T-helper 9 cell (primary cell): ENCODE measurements at places on chromosomes 11 and 22.

- no peak for DNase-seq
Observed at GRCh38 chr11:114432893-114433292, 6.4 kb upstream of the REXO2 start.

- DNase-seq, result no peak
Observed at GRCh38 chr22:46941968-46942798, 179.7 kb downstream of the TBC1D22A start.

- DNase-seq, result no peak
Observed at GRCh38 chr22:43689356-43689755, 122.7 kb downstream of the EFCAB6 start.

DNA sequence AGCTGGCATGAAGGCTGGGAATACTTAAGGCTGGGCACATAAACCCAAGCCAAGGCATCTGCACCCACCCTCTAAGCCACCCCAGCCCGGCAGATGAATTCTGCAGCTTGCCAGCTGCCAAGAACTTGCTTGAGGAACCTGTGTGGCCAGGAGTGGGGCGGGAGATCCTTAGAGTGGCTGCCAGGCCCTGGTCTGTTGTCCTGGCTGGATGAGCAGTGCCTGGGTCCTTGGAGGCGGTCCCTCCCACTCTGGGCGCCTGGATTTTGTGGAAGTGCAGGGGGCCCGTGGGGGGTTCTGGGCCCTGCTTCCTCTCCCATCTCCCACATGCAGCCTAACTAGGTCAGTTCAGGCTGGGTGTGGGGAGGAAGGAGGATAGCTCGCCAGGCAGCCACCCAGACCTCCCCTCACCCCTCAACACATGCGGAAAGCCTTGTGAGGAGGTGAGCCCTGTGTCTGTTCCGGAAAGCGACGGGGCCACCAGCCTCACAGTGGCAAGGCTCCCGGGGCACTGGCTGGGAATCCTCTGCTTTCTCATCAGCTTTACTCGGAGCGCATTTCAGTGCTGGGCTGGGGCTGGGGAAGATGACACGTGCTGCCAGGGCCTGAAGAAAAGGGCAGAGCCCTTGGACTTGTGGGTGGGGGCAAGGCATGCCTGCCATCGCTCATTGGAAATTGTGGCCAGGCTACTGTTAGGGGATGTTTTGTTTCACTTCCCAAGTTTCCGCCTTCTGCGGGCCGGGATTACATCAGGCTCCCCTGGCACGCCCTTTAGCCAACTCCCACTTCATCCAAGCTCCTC is 8.4 kb downstream of the DAGLA start:
- no peak for DNase-seq

GRCh38 chr11:33620423-33621171 is 80.0 kb downstream of the C11orf91 start:
- DNase-seq, result no peak

DNA sequence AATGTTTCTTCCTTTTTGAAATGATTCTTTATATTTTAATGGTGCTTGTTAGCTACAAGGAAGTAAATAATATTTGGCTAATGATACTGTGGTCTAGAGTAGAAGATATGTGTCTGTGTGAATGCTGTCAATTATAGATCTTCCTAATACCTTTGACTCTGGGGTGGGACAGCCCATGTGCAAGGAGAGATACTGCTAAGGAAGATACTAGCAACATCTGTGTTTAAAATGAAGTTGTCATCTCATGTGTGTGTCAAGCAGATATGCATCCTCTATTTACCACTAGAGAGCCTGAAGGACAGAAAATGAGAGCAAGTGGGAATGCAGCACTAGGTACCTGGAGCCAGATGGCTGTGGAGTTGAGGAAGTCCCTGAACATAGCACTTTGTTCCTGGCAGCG is 34.1 kb downstream of the PPME1 start:
- no peak for DNase-seq

- DNase-seq, result no peak
Observed at GRCh38 chr11:102794382-102794781, 3.6 kb downstream of the MMP1 start.

DNA sequence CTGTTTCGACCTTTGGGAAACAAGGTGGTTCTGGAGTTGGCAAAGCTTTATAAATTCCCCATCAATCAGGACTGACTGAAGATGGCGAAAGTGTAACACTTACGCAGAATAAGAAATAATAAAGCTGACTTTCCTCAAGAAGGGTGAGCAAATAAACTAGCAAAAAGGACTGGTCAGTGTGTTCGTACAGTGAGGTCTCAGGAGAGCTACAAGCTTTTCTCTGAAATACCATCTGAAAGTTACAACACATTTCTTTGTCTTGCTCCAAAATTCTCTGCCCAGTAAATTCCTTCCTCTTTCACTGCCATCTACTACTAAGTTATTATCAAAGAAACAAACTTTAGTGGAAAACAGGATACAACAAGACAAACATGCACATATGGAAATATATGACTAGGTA is 13.4 kb downstream of the PITPNB start:
- no peak for DNase-seq

- DNase-seq, result no peak
Observed at GRCh38 chr11:63931045-63931444, 7.8 kb upstream of the NAA40 start.

DNA sequence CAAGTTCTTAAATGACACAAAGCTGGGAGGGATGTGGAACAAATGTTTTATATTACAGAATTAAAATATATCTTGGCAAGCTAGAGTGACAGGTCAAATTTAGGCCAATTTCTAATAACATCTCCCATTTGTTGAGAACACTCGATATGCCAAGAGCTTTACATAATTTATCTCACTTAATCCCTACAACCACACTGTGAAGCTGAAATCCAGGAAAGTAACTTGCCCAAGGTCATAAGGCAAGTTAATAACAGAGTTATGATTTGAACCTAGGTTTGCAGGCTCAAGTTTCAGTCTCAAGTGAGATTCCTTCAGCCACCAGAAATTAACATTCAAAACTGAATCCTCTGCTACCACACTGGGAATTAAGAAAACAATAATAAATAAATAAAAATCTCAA is 38.3 kb downstream of the RAB30 start:
- DNase-seq, result no peak

- no peak for DNase-seq
Observed at GRCh38 chr22:23204541-23205157, 24.3 kb downstream of the BCR start.

- no peak for DNase-seq
Observed at GRCh38 chr11:17972987-17973386, 39.9 kb downstream of the SERGEF start.

DNA sequence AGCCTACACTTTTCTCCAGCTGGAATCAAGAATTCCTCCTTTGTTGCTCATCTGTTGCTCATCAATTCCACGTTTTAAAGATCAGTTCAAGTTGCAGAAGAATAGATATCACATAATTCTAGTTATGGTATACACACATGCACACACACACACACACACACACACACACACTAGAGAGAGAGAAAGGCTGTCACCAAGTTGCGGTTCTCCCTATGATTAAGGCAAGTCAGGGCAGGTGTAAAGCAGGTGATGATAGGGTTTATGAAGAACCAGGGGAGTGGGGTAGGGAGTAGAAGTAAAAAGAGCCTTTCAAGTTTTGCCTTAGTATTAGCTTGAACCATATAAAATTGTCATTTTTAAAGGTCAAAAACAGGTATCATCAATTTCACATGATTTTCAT is 31.7 kb upstream of the TMPRSS4 start:
- no peak for DNase-seq

DNA sequence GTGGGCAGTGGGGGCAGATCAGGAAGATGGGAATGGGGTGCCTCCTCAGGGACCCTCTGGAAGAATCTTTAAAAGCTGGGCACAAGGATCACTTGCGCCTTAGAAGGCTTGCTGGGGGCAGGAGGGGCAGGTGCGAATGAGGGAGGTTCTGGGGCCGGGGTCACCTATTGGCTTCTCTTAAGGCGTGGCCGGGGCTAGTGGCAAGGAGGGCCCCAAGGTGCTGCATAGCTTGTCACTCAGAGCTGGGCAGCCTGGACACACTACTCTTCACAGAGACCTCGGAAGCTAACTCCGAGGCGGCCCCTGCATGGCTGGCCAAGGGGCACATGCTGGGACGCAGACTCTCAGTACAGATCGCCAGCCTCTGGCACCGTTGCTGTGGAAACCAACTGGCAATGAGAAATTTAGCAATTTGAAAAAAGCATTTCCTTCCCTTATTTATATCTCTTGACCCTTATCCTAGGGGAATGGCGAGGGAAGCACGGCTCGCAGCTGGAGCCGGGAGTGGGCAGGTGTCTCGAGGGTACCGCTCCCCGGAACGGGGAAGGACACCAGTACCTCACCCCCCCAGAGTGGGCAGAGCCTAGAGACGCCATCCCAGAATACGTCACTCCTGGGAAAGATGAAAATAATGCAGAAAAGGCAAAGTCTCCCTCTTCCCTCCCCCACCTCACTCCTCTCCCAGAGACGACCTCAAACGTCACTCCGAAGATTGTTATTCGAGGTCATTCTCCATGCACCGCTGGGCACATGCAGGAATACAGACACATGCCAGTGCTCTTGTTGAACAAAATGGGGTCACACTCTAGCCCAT is 188.1 kb downstream of the CTTN start:
- DNase-seq, result no peak

GRCh38 chr11:65553301-65554001 is 4.7 kb downstream of the LTBP3 start:
- DNase-seq, result peak; percentile 67

DNA sequence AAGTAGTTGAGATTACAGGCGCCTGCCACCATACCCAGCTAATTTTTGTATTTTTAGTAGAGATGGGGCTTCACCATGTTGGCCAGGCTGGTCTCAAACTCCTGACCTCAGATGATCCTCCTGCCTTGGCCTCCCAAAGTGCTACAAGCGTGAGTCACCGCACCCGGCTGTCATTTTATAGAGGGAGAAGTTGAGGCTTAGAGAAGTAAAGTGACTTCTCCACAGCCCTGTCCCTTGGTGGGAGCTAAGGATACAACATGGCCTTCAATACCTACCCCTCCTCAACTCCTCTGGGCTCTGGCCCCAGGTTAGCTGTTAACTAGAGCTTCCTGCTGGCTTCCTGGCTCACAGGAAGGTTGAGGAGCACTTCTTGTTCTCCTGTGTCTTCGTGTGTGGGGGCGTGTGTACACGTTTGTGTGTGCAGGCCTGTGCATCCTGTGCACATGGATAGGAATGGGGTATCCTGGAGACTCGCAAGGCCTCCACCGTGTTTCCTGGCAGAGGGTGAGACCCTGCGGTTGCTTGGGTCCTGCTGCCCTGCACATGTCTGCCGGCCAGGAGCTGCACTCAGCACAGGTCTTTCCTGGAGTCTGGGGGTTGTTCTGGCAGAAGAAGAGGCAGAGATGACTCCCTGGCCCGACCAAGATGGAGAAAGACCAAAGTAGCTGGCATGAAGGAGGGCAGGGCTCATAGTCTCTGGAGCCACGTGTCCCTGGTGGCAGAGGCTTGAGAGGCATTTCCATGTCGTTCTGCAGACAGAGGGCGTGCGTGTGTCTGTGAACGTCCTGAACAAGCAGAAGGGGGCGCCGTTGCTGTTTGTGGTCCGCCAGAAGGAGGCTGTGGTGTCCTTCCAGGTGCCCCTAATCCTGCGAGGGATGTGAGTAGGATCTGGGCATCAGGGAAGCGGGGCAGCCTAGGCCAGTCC is 2.4 kb downstream of the SIDT2 start:
- DNase-seq, result peak; percentile 49

DNA sequence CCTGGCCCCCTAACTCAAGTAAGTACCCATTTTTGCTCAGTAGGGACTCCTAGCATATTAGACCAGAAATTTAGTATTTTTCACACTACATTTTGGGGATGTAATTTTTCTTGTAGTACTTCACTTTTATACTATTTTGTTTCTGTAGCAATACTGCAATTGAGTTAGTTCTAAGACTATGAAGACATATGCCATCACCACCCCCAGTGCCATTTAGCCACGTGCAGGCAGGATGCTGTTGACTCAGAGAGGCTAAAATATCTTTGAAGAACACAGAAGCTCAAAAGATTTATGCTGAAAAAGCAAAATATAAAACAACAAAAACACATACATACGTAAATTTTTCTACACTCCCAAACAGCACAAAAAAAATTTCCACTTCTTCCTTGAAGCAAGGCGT is 29.1 kb upstream of the DLAT start:
- DNase-seq, result no peak

- no peak for DNase-seq
Observed at GRCh38 chr11:85182441-85183387, 444.4 kb downstream of the DLG2 start.

GRCh38 chr11:9664276-9665171 is 647 bp downstream of the SWAP70 start:
- no peak for DNase-seq

DNA sequence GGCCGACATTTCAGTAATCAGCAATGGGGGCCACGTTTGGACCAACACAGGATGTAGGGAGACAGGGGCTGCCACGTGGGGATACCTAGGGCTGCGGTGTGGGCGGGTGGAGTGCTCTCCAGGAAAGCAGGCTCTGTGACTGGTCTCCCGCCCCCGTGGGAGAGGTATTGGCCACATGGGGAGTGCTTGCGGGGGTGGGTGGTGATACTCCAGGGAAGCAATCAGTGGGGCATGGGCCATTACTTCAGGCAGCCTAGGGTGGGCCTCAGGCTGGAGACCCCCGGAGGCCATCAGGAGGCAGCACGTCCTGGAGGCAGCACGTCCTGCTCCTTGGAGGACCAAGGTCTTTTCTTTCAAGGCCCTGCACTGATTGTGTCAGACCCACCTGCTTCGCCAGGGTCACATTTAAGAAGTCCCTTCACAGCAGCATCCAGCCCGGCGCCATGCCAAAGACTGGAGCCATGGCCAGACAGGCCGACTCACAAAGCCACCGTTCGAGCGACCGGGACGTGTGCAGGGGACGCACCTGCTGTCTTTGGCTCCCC is 3.0 kb upstream of the MUC2 start:
- no peak for DNase-seq

DNA sequence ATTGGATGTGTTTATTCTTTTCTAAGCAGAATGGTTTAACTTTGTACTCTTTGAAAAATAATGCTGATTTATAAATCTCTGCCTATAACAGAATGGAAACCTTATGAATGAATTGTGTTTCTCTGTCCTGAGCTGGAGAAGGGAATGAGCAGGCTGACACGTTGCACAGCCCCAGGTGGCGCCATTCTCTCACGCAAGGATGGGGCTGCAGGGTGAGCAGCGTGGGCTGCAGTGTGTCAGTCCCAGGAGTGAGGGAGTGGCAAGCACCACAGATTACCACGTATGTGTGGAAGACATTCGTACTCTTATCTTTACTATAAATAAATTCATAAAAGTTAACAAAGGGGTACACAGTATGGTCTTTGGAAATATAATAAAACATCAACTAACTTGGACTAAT is 33.4 kb downstream of the FDX1 start:
- no peak for DNase-seq

- no peak for DNase-seq
Observed at GRCh38 chr11:95108159-95108611, 18.5 kb downstream of the ENDOD1 start.

- no peak for DNase-seq
Observed at GRCh38 chr11:98559961-98560360, 460.8 kb upstream of the CNTN5 start.

GRCh38 chr11:133747409-133747808 is 97.9 kb downstream of the SPATA19 start:
- DNase-seq, result no peak

DNA sequence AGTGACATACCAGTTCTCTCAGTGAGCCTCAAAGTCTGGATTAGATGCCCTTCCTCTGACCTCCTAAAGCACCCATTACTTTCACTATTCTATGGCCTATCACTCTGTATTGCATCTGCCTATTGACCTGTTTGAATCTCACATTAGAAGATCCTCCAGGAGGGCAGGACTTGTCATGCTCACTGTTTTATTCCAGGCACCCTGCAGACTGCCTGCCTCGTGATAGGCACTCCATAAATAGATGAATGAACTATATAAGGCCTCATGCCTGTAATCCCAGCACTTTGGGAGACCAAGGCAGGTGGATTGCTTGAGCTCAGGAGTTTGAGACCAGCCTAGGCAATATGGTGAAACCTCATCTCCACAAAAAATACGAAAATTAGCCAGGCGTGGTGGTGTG is 160.1 kb upstream of the CADM1 start:
- DNase-seq, result no peak
